GDM1 (cell line): ENCODE measurements at places on chromosomes 12 and 14.

DNA sequence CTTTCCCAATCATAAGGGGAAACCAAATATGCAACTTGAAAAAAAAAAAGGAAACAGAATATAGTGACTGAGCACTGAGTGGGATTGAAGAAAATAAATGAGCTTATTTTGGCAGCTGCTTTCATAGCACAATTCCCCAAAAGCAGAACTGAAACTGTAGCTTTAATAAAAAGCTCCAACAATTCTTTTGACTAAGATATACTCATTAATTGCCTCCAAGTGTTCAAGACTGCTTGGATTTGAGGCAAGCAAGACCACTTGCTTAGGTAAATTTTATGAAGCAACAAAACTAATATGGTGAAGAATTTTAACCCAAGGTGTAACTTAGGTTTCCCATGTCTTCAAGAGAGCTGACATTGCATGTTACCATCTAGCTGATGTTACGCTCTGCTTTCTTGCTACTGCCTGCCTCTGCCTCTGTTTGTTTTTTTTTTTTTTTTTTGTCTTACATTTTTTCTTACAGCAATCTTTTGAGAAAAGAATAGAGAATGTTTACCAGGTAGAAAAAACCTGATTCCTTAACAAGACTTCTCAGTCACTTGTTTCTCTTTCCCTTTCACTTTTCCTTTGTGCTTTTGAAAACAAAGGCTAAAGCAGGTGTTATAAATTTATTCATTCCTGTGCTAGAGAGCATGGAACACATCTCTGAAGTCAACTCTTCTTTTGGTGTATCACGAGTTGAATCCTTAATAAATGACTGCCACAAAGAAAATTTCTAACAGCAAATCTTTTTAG, 134.4 kb downstream of the BCAT1 start:
- no peak for DNase-seq

DNA sequence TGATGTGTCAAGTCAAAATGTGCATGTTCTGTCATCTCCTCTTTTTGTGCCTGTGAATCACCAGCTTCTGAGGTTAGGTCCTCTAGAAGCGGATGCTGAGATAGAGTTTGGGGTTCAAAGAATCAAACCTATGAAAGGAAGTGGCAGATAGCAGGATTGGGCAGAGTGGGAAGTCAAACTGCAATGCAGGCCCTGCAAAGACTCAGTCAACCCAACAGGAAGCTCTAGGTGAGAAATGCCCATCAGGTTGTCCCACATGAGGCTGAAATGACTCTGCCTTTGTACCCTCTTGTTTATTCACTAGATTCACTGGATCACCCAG, 4.5 kb upstream of the MIA2 start:
- no peak for DNase-seq

DNA sequence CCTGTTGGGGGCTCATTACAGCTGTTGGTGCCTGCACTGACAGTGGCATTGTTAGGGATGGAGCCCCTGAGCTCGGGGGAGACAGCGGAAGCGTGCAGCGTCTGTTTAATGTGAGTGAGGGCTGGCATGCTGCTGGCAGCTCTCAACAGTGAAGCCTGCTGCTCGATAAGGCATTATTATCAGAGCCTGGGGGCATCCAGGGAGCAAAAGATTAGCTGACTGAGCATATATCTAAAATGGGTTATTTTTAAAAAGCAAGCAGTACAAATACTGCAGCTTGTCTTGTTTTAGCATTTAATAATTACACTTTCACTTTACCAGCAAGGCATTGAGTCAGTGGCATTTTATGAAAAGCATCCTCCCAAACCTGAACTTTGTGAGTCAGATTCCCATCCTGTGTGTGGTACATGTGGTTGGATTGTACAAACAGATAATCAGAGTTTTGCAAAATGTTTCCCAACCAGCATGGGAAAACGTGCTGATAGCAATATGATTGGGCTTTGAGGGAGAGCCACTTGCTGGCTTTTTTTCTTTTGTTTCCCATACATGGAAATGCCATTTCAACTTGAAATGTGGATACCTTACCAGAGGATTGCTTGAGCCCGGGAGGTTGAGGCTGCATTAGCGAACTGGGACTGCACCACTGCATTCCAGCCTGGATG, 150.8 kb downstream of the PRKCH start:
- no peak for DNase-seq

DNA sequence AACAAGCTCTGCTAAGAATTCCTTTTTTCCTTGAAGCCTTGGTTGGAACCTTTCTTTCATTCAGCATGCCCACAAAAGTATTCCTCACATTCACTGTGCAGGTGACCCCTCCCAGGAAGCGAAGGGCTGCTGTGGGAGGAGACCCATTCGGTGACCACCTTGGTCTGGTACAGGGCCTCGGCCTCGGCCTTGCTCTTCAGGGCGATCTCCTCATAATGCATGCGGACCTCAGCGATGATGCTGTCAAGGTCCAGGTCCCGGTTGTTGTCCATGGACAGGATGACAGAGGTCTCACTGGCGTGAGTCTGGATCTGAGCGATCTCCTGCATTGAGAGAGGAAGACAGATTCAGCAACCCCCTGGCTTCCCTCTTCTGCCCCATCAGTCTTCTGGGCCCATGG, 3.1 kb downstream of the KRT74 start:
- no peak for DNase-seq

DNA sequence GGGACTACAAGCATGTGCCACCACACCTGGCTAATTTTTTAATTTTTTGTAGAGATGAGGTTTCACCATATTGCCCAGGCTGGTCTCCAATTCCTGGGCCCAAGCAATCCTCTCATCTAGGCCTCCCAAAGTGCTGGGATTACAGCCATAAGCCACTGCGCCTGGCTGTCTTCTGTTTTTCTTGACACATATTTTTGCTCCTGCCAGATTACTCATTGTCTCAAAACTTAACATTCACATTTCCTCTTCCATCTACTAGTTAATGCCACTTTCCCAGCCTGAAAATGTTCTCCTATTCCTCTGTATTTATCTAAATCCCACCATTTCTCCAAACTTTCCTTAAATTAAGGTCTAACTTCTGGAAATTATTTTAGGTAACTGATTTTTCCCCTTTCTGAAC, 36.2 kb upstream of the KCNH3 start:
- DNase-seq, result no peak

DNA sequence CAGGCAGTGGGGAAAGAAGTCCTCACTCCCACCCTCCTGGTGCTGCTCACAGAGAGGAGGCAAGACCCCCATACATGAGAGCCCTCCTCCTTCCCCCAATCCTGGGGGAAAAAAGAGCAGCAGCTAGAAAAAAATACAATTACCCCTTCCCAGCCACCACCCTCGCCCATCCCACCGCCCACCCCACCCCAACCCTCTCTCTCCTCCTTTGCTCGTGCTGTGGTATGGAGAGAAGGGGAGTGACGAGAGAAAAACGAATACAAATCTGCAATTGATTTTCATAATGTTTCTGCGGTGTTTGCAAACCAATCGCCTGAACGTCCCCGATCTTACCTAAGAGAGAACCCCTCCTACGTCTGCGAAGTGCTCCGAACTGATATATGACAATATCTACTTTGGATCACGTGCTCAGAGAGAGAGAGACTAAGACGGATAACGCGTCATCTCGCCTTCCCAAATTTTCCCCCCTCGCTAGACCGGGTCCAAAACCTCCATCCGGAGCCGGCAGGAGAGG, at the start of gene HOXC11:
HOXC11 (plus strand) TSS at position 405 of the 514 bp plus-strand sequence. CDS start 116 bp downstream, outside the sequence.
- DNase-seq, result no peak

- DNase-seq, result no peak
Measured at GRCh38 chr12:129903092-129903945, 506 bp downstream of the TMEM132D start.

- no peak for DNase-seq
Measured at GRCh38 chr14:34081576-34082136, 130.8 kb upstream of the EGLN3 start.

DNA sequence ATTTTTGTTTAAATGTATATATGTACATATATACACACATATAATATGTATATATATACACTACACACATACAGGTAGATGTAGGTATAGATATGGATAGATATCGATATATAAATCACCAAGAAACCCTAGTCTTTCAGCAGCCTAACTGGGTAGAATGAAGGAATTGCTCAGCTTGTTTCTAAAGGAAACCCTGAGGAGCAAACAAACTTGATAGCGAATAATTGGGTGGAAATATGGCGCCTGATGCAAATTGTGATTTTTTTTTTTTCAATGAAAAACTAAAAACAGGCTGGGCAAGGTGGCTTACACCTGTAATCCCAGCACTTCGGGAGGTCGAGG, 254 bp upstream of the CCDC177 start:
- no peak for DNase-seq

DNA sequence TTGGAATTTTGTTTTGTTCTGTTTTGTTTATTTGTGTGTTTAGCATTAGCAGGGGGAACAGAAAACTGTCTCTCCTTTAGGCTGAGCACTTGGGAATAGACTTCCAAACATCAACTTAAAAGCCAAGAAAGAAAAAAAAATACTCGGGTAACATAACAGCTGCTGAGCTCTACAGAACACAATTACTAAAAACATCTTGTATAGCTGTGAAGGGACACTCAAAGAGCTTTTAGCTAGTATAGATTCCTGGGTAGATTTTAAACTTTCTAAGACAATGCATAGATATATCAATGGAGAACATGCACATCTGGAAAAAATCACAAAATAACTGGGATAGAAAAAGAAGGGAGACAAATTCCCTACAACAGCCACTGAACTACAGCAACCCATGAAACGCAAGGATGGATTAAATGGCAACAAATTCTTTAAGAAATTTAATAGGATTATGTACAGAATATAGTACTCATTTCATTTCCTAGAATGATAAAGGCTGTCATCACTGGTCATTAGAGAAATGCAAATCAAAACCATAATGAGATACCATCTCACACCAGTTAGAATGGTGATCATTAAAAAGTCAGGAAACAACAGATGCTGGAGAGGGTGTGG, 174.3 kb upstream of the KRR1 start:
- no peak for DNase-seq

DNA sequence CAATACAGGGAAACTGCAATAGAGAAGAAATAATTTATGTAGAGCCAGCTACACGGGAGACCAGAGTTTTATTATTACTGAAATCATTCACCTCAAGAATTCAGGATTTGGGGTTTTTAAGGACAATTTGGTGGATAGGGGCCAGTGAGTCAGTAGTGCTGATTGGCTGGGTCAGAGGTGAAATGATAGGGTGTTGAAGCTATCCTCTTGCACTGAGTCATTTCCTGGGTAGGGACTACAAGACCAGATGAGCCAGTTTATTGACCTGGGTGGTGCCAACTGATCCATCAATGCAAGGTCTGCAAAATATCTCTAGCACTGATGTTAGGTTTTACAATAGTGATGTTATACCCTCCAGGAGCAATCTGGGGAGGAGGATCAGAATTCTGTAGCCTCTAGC, 486.3 kb downstream of the LRIG3 start:
- no peak for DNase-seq

GRCh38 chr12:131574395-131574771, 136.5 kb upstream of the SFSWAP start:
- no peak for DNase-seq

DNA sequence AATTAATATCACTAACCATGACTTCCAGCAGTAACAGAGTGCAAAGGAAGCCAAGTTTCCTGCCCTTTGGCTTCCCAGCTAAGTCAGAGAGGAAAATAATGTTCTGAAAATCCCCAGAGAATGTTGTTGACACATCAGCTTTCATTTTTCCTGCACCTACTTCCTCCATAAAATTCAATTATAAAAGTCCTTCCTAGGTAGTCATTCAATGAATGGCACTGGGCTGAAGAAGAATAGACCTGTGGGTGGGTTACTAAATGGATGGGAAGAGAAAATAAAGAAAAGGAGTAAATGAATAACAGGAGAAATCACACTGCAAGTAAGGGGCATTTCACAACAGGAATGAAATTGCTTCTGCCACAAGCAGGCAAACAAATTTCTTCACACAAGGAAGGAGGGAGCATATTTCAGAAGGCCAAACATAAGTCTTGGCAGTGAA, 73.2 kb upstream of the MDM1 start:
- DNase-seq, result no peak

DNA sequence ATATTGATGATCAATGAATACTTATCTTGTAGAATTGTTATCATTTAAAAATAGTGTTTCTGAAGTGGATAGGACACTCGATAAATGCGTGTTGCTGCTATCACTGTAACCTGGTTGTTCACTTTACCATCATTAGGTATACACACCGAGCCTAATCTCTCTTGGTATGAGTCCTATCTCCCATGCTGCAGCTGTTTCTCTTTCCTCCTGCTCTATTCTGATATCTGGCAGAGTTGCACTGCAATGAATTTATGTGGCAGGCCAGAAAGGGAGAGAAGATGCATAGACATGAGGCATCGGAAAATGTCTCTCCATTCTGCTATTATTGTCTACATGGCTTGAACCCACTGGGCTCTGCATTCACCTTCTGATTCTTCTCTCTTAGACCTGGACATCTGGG, 26.7 kb downstream of the KCNK10 start:
- DNase-seq, result no peak

GRCh38 chr12:92144631-92145480, 790 bp downstream of the BTG1 start:
- DNase-seq, result peak; percentile 4

DNA sequence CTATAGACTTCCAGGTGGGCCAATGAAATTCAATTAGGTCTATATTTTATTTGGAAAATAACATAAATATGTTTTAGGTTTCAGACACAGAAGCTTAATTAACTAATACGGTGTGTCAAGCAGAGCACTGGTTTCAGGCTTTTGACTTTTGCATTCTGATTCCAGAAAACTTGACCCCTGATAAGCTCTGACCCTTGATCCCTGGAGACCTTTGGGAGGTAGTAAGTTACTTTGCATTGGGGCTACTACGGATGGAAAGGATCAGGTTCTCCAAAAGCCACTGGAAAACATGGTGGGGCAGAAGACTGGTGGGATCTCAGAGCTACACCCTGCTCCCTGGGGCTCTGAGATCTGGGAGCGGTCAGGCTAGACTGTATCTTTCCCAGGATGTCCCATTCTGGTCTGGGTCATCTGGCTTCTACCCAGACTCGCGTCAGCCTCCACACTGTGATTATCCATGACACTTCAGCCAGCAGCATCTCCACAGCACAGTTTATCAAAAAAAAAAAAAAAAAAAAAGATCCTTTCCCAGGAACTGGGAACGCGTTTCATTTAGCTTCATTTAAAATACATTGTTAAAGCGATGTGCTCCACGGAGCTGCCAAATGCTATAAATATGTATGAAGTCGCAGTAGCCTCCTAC, 17.8 kb upstream of the EMP1 start:
- no peak for DNase-seq

GRCh38 chr12:51217968-51218606, at the start of gene POU6F1:
POU6F1 (minus strand) TSS chr12:51218062; CDS start chr12:51206836, 11,226 bp downstream.
- DNase-seq, result peak; percentile 65

GRCh38 chr12:117540011-117540410, 178.6 kb upstream of the NOS1 start:
- no peak for DNase-seq

GRCh38 chr14:44490966-44491365, 16.1 kb downstream of the FSCB start:
- DNase-seq, result no peak
